ENCODE measurements at places on chromosomes 4 and X.

GRCh38 chr4:74583089-74583700, 138.3 kb downstream of the AREG start:
- no peak for DNase-seq

DNA sequence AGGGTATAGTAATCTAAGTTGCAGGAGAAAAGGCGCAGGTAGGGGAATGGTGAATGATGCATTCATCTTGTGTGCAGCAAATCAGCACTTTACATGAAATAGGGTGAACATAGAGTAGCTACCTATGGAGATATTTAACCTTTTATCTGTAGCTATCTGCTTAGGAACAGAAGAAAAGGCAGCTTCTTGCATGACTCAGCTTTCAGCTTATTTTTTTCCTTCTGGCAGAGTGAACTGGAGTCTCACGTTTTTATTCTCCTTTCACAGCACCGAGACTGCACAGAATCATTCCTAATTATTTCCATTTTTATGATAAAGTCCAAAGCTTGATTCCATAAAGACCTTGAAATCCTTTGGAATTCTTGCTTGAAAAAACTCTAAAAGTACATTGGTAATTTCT, 4.8 kb upstream of the SCOC start:
- no peak for DNase-seq

GRCh38 chr4:25842229-25842845, 20.5 kb downstream of the SEL1L3 start:
- no peak for DNase-seq

GRCh38 chr4:100790836-100791615, 273.2 kb upstream of the EMCN start:
- DNase-seq: no peak

- no peak for DNase-seq
Measured at GRCh38 chrX:1465286-1466231, 12.8 kb upstream of the ASMTL start.

DNA sequence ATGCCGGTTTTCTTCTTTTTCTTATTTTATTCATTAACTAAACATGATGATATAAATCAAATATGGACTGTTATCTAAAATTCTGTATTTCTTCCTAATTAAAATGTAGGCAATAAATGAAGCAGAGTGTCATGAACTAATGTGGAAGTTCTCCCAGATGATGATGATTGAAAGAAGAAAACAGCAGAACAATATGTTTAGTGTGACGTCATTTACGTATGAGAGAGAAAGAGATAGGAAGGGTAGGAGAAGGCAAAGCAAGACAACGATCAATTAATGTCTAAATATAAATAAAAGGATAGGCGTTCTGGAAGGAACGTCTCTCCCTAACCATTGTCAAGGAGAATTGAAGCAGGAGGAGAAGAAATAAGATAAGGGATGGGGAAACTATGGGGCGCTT, 105.2 kb downstream of the NEUROG2 start:
- DNase-seq: no peak

GRCh38 chrX:46690818-46691217, 68.1 kb downstream of the SLC9A7 start:
- no peak for DNase-seq

Data from NCI-H69 (cell line).